ENCODE measurements at places on chromosomes 11 and 22. TPM values are rescaled to one million over a fixed set of nuclear protein-coding genes. Genes with fewer than 3 reads are reported as not detected.

GRCh38 chr11:30423279-30423648 is 100.4 kb downstream of the ARL14EP start:
- DNase-seq, result no peak

GRCh38 chr11:66489636-66490035 is 9.4 kb downstream of the DPP3 start:
- DNase-seq, result no peak

The EHF gene
- 18.9 TPM for polyA plus RNA-seq

- no peak for DNase-seq
These were observed 1.8 kb upstream of the APOL3 start for GRCh38 chr22:36162127-36163034.

The CTR9 gene
- polyA plus RNA-seq, result 68.9 TPM

- no peak for DNase-seq
These were observed 751 bp downstream of the ARFGAP3 start for GRCh38 chr22:42856179-42856864.

DNA sequence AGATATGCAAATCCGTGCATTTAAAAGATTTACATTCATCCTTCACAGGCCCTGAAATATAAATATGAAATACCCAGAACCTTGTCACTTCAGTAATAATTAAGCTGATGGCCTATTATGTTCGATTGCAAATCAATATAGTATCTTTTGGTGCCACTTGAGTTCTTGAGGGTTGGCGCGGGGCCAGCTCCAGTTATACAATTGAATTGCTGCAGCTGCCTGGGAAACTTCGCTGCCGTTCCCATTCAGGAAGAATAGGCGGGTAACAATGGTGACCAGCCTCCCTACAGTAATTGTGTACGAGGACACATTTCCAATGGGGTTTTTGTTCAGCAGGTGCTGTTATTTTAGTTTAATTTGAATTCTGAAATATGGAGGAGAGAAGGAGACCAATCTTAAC is 451.2 kb downstream of the INSC start:
- DNase-seq, result no peak

The CCDC157 gene
- 10.1 TPM for polyA plus RNA-seq

DNA sequence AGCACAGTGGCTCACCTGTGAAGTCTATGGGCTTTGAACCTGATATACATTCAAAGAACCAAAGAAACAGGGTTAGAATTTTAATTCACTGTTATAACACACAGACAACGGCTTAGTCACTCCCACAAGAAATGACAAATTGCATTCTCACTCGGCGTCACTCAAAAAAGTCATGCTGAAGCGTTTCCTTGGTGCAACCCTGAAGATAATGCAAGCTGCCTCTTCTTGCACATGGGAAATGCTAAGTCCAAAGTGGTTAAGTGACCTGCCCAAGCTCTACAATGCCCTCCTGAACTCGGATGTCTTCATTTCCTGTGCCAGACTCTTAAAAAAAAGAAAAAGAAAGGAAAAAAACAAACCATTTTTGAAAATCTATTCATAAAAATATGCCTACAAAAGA is 10.0 kb downstream of the LGR4 start:
- DNase-seq, result no peak

- DNase-seq, result no peak
These were observed 125.0 kb downstream of the RAB38 start for GRCh38 chr11:88050247-88050646.

The DNAJB7 gene
- 0.31 TPM for polyA plus RNA-seq

DNA sequence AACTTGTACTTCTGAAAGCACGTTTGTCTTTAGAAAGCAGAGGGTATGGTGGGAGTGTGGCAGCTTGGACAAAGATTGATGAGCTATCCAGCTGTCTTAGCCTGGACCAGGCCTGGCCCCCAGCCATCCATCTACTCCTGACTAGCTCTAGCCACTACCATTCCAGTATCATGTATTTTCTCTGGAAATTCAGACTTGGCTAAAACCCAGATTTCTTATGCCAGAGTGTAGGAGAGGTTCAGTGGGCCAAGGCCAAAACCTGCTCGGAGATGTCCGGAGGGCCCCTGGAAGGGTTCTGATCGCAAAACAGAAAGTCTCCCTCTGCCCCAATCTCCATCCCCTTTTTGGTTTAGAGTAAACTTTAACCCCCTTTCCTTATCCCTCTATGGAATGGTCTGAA is 24.8 kb upstream of the MTCH2 start:
- DNase-seq, result no peak

GRCh38 chr11:111632516-111633220 is 30.4 kb downstream of the SIK2 start:
- no peak for DNase-seq

- no peak for DNase-seq
These were observed 44.9 kb upstream of the RBFOX2 start for GRCh38 chr22:36073476-36073875.

The APOBEC3G gene
- 5.5 TPM for polyA plus RNA-seq

DNA sequence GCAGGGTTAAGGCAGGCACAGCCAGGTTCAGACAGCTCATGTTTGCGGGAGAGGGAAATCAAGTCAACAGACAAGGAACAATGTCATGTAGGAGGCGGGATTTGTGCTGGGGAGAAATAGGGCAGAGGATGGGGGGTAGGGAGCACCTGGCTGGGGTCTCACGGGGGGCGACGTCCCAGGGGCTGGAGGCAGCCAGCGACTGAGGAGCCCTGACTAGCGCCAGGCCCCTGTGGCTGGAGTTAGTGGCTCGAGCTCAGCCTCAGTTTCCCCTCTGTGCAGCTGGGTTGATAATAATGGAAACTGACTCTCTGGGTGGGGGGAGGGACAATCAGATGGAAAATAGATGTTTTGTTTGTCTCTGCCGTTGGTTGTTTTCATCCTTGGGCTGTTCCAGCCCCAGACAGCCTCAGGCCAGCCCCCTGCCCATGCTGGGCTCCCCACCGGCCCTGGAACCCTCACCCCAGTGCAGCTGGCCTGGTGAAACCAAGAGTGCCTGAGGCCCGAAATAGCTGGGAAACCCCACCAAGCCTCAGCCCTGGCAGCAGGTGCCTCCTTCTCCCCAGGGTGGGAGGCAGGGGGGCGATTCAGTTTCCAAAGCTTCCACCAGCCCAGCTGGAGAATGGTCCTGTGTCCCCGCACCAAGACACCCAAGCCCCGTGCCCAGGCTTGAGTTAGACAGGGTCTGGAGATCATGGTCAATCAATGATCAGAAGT is 44.1 kb downstream of the IGLL5 start:
- no peak for DNase-seq

GRCh38 chr22:20432244-20432686 is 5.4 kb downstream of the SCARF2 start:
- no peak for DNase-seq

DNA sequence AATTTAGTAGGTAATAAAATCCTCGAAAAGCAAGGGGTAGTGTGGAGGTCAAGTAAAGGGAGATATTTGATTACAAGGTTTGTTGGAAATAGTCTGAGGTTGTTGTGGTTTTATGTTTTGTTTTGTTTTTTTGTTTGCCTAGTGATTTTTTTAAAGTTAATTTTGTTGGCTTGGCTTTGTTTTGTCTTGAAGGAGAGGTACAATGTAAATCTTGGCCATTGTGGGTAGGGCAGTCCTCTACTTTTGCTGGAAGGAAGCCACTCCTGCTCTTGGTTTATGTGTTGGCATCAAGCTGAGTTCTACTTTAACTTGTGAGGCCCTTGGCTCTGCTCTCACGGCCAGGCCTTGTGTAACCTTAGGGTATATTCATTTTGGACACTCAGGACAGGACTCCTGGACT is 3.2 kb downstream of the AMOTL1 start:
- DNase-seq, result no peak

The VSIG10L2 gene
- polyA plus RNA-seq, result not detected

DNA sequence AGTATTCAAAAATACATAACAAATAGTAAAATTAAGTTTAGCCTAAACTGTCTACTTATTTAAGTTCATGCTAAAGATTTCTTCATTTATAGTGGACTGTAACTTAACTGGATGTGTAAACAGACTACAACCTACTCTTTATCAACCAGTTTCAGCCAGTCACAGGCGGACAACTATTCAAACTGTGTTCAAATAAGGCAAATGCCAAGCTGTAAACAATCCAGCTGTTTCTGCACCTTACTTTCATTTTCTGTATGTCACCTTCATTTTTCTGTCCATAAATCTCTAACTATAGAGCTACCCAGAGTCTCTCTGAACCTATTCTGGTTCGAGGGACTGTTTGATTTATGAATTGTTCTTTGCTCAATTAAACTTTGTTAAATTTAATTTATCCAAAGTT is 992.8 kb downstream of the DLG2 start:
- DNase-seq, result no peak

The POTEH gene
- polyA plus RNA-seq, result not detected

DNA sequence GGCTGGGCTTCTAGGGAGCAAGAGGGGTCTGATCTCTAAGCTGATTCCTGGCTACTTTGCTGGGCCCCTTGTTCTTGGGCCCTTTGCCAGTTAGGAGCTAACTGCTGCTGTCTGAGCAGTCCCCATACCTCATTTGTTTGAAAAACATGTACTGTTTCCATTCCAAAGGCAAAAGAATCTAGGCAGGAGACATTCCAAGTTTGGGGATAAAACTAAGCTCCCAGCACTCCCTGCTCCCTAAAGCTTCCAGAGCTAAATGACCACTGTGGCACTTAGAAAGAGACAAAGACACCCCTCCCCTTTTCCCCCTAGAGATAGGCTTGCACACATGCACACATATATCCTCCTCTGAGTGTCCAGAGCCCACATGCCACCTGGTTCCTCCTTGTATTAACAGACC is 22.7 kb upstream of the RRM1 start:
- DNase-seq, result no peak

- DNase-seq, result no peak
These were observed 402.3 kb downstream of the BRD1 start for GRCh38 chr22:49425356-49425755.

DNA sequence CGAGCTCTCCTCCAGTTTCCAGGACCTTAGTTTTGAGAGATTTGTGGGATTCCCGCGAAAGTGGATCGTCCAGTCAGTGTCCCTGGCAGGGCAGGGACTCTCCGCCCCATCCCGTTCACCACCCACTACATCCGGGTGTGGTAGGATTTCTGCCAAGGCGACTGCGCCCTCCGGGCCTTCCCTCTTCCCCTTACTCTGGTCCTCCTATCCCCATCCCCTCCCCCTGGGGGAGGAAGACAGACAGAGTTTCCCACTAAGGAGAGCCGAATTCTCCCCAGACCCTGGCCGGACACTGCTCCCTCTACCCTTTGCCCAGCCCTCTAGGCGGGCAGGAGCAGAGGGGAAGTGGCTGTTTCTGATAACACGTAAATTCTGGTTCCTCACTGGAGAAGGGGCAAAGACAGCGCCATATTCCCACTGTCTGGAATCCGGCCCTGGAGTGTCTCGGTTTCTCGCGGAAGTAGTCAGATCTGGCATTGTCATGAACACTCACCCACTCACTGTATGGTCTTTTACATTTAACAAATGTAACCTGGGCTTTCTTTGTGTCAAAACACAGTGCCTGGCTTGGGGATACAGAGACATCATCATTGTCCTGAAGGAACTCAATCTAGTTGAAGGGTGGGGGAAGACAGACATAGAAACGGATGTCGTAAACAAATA is 1.1 kb upstream of the NECTIN1 start:
- no peak for DNase-seq

- DNase-seq, result no peak
These were observed 4.2 kb downstream of the USP2 start for GRCh38 chr11:119377112-119377901.

- peak; percentile 14 for DNase-seq
These were observed 36.1 kb downstream of the CCDC90B start for GRCh38 chr11:83249972-83250593.

The MRGPRX3 gene
- not detected for polyA plus RNA-seq

DNA sequence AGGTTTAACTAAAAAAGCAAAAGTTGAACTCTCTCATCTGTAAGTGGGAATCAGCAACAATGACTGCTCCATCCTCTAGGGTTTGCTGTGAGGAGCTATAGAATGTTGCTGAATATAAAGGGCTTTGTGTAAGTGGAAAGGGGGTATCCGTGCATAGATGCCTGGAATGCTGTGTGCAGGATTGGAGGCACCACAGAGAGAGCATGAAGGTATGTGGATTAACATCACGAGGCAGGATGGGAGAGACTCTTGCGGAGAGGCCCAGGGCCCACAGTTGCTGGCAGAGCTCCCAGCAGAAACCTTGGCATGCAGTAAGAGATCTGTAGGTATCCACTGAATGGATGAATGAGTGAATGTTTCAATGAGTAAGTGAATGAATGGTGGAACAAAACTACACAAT is 298.7 kb upstream of the DDI1 start:
- no peak for DNase-seq

The C11orf87 gene
- 0.22 TPM for polyA plus RNA-seq

DNA sequence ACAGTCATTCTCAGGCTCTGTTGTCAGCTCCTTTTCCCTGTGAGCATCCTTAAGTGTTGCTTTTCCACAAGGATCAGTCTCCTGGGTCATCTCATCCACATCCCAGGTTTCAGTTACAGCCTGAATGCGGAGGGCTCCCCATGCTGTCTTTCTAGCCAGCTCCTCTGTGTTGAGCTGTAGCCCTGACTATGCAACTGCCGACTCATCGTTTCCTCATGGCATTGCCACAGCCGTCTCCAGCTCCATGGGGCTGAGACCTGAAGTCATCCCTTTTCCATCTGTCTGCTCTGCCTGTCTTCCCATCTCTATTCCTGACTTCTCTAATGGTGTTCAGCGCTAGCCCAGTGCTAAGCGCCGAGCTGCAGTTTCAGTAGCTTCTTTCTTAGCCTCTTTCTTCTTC is 11.8 kb downstream of the SAMM50 start:
- no peak for DNase-seq

DNA sequence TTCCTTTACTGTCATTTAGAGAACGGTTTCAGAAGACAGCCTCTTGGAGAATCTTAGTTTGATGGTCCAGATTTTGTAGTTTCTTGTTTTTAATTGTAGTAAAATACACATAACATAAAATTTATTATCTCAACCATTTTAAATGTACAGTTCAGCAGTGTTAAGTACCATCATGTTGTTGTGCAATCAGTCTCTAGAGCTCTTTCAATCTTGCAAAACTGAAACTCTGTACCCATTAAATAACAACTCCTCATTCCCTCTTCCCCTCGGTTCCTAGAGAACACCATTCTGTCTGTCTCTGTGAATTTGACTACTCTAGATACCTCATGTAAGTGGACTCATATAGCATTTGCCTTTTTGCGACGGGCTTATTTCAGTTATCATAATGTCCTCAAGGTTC is 69.8 kb downstream of the GRIK4 start:
- no peak for DNase-seq

The OSM gene
- polyA plus RNA-seq, result 0.10 TPM

DNA sequence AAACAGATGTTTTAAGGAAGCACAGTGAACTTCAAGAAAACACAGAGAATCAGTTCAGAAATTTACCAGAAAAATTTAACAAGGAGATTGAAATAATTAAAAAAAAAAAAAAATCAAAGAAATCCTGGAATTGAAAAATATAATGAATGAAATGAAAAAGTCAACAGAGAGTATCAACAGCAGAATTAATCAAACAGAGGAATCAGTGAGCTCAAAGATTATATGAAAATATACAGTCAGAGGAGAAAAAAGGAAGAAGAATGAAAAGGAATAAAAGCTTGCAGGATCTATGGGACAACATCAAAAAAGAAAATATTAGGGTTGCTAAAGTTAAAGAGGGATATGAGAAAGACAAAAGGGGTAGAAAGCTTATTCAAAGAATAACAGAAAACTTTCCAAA is 82.3 kb downstream of the XRRA1 start:
- no peak for DNase-seq

GRCh38 chr11:102252339-102252891 is 64.9 kb upstream of the BIRC3 start:
- DNase-seq, result no peak

The FOLH1 gene
- polyA plus RNA-seq, result 11.9 TPM

GRCh38 chr11:74019860-74020259 is 11.0 kb upstream of the UCP3 start:
- DNase-seq, result no peak

The ADM2 gene
- polyA plus RNA-seq, result 3.8 TPM

- no peak for DNase-seq
These were observed 7.1 kb downstream of the PNPLA5 start for GRCh38 chr22:43884600-43885318.

The OR51G1 gene
- not detected for polyA plus RNA-seq

All from renal cortex interstitium (tissue), 15 donors.